ENCODE measurements at places on chromosomes 4 and X.

GRCh38 chrX:136168929-136169735 is 21.8 kb downstream of the FHL1 start:
- DNase-seq, result no peak

DNA sequence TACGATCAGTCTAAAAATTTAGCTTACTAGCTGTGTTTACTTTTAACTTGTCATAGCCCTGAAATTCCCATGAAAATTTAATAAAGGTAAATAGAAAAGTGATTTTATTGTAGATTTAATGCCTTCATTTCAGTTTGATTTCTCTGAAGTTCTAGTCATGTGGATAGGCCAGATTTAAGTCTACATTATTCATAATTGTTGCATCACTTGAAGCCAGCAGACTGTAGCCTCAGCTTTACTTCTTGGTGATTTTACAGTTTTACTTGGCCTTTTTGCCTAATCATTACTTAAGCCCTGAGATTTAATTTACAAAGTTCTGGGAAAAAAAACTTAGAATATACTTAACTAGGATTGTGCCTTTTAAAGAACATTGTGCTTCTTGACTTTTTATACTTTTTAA is 73.5 kb upstream of the FHDC1 start:
- DNase-seq, result no peak

DNA sequence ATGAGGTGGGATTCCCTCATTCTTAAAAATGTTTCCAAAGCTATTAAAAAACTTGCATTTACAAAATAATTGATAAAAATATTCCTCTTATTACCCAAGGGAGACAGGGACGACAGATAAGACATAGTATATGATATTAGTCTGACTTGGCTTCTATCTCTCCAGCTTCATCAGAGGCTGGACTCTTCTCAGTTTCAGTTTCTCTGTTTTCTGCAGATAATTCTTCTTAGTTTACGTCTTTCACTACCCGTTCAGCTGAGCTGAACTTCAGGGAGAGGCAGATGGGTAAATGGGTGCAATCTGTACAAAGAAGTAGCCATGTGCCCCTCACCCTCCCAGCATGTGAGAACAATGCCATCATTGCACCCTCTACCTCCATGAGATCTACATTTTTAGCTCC is 214.0 kb upstream of the SLIT2 start:
- no peak for DNase-seq

- DNase-seq, result no peak
Measured at GRCh38 chr4:169286562-169287301, 16.0 kb upstream of the SH3RF1 start.

GRCh38 chr4:150510176-150510865 is 71.6 kb upstream of the MAB21L2 start:
- no peak for DNase-seq

- DNase-seq, result no peak
Measured at GRCh38 chrX:30981968-30982367, 89.9 kb downstream of the FTHL17 start.

DNA sequence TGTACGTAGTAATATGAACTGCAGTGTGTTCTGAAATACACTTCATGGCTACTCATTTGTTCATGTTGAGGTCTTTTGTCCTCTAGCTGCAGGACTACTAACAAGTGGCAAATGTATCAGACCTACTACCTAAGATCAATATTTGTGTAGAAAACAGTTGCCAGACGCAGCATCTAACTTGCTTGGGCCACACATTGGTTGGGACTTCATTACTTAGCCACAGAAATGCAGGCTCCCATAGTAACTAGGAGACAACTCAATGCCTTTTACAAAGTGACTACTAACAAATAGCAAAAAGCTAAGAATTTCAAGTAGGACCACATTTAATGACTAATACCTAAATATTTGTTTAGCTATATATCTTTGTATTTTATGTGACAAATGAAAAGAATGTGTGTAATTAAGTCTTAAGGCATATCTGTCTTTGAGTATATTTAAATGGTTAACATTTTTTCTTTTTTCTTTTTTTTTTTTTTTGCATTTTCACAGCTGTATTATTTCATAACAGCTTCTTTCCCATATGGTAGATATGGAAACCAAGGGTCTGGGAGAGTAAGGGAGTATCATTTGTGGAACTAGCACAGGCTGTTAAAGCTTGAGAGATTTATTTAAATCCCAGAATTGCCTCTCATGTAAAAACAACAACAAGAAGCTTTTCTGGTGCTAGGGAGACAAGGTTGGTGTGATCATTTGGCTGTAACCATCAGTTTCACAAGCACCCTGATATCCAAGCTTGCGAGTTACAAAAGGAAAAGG is 2.7 kb downstream of the CT47C1 start:
- DNase-seq, result no peak

GRCh38 chr4:128513664-128514484 is 226.3 kb upstream of the PGRMC2 start:
- no peak for DNase-seq

- DNase-seq, result no peak
Measured at GRCh38 chr4:136713140-136713539, 819.2 kb downstream of the PCDH18 start.

- no peak for DNase-seq
Measured at GRCh38 chr4:173478913-173479283, 51.1 kb downstream of the HAND2 start.

GRCh38 chr4:115234405-115235093 is 121.1 kb upstream of the NDST4 start:
- no peak for DNase-seq

DNA sequence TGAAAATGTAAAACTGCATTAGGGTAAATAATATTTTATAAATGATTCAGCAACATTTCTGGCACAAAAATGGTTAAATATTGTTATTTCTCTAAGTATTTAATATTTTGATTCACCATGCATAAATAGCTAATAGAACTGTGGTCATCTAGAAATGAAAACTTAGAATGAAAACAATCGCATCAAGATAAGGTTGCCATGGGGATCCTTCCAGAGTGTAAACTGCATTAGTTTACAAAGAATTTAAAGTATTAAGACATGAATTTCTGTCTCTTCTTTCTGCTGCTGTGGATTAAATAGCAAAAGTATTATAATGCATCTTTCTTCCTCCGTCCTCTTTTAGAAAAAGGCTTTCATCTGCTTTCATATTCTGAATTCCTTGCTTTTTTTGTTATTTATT is 1064.6 kb upstream of the SLIT2 start:
- no peak for DNase-seq

GRCh38 chrX:2501559-2502102 is 855 bp upstream of the DHRSX start:
- no peak for DNase-seq

DNA sequence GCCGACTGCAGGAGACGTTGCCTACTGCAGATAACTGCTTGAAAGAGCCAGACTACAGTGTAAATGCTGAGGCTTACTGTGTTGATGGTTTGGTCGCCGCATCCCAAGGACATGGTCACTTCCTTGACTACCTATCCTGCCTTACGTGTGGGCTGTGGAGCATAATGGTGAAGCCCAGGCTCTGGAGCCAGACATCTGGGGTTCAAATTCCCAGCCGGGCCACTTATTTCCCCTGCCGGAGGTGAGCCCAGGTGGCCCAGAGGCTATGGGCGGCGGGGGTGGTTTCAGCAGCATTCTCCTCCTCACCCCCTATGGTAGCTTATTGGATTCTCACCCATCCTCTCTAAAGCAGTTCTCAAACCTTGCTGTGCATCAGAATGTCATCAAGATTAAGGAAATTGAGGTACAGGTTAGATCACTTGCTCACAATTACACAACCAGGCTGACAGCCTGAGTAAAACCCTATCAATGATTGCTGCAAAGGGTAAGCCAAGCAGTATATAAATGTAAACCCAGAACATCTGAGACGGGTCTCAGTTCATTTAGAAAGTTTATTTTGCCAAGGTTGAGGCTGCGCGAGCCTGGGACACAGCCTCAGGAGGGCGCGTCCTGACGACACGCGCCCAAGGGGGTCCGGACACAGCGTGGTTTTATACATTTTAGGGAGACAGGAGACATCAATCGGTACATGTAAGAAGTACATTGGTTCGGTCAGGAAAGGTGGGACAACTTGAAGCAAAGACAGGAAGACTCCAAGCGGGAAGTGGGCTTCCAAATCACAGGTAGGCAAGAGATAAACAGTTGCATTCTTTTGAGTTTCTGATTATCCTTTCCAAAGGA is 48.5 kb downstream of the EVC start:
- no peak for DNase-seq
